ENCODE measurements at places on chromosomes 7 and 10.

GRCh38 chr10:33247221-33247922 is 87.1 kb downstream of the NRP1 start:
- DNase-seq: no peak

DNA sequence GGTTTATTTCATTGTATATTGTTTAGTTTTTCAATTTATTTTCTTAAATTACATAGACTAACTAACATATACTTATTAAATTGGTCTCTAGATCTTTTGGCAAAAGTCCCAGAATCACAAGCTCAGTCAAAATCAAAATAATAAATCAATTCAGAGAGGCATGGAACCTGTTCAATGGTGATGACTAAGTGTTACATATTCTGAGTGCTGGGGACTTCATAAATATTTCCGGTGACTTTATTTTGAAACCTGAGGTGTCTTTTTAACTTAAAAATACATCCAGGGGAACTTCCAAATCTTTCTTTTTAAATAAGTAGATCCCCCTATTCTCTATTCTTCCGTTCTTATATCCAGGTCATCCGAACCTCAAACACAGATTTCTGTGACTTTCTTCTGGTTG is 89.6 kb upstream of the ZNF804B start:
- no peak for DNase-seq

- DNase-seq: no peak
Measured at GRCh38 chr10:31419394-31420063, 100.5 kb downstream of the ZEB1 start.

- DNase-seq: peak; percentile 34
Measured at GRCh38 chr10:128095027-128095752, 31.0 kb downstream of the MKI67 start.

DNA sequence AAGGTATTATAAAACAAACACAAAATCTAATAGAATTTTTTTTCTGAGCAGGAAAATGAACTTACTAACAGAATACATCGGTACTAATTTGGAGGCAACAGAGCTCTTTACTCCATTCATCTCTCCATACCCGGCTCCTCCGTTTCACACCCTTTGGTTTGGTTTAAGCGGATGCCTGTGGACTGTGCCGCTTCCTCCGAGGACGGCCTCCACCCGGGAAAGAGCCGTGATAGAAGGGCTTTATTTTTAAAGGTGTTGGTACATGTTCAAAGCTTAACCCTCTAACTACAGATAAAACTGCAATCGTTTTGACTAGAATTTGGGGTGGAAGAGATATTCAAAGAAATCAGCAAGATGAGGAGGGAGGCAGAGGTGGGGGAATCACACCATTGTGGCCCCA is 1.9 kb downstream of the VIPR2 start:
- DNase-seq: no peak

GRCh38 chr7:70480927-70481569 is 650.9 kb upstream of the GALNT17 start:
- no peak for DNase-seq

GRCh38 chr10:11678074-11678793 is 63.9 kb upstream of the ECHDC3 start:
- DNase-seq: no peak

DNA sequence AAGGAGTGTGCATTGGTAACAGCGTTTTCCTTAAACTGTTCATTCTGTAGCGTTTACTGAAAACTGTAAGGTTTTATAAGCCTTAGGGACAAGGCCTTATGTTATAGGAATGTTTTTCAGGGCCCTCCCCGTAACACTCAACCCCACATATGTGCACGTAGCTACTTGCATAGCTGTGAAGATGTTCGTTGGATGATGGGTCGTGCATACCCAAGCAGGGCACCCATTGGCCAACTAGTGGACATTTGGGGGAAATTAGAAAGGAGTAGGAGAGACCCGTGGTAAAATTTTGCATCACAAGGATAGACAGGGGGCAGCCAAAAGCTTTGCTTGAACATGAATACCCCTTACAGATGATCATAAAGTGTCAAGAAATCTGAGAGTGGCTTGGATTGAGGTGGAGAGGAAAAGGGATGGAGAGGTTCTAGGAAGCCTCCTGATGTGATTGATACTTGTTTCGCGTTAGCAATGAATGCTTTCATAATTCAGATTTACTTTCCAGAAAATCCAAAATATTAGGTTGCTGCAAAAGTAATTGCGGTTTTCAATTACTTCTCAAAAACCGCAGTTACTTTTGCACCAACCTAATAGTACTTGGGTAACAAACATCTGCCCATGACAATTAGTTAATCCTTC is 878 bp downstream of the SEC61A2 start:
- peak; percentile 33 for DNase-seq

- no peak for DNase-seq
Measured at GRCh38 chr10:116910910-116911309, 61.6 kb downstream of the ENO4 start.

DNA sequence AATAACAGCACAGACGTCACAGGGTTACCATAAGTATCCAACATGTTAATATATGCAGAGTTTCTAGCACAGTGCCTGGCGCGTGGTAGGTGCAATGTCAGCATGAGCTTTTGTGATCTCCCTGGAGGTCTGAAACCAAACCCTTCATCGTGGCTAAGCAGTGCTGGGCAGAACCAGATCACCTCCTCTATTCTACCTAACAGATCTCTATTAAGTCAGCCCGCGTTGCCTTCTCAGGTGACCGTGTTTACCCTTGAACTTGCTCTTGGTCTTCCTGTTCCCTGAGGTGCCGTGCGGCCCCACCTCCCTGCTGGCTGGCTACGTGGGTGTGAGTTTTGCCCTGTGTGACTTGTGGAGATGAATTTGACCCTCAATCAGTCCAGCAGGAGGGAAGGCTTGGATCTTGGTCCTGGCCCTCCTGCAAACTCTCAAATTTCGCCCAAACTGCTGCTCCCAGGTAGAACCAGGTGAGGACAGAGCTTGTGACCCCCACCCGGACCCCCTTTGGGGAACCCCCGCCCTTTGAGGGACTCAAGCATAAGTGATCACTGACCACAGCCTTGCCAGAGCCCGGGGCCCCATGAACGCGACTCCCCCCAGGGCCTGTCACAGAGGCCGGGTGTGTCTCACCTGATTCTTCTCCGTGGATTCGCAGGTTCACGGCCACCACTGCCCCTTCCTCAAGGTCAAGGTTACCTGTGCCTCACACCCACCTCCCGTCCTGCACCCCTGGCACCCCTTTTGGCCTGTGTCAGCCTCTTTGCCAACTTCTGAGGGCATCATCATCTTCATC is 54.2 kb downstream of the ELFN1 start:
- DNase-seq: no peak

GRCh38 chr10:69215405-69216171 is 4.5 kb upstream of the HKDC1 start:
- no peak for DNase-seq

DNA sequence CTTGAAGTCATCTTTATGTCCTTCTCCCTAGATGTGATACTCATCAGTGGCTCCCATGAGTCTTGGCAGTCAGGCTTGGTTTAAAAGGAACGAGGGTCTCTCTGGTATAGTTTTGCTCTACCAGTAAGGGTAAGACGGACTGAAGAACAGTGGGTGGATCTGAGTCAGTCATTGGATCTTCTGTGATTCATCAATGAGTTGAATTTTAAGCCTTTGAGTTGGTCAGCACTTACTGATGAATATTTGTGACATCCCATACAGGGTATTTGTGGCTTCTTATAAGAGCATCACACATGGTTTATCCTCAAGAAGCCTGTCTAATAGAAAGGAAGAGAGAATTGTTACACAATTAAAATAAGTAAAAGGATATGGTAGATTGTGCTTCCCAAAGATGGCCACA is 87.3 kb upstream of the NAMPT start:
- DNase-seq: no peak

DNA sequence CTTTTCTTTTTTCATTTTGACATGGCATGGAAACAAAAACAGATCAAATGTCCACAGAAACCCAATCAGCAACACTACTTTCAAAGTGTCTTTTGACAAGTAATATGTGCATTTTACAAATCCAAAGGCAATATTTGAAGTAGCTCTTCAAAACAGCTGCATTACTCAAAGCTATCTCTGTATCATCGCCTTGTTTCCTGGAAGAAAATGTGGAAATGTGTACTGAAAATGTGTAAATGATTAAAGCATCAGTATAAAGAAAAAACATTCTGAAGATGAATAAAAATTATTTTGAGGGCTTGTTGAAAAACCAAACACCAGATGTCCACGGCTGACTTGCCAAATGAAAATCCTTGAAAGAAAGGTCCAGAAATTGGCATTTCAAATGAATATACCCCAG is 16.5 kb upstream of the ITGB8 start:
- no peak for DNase-seq

GRCh38 chr10:68721673-68722335 is 765 bp downstream of the CCAR1 start:
- DNase-seq: no peak

DNA sequence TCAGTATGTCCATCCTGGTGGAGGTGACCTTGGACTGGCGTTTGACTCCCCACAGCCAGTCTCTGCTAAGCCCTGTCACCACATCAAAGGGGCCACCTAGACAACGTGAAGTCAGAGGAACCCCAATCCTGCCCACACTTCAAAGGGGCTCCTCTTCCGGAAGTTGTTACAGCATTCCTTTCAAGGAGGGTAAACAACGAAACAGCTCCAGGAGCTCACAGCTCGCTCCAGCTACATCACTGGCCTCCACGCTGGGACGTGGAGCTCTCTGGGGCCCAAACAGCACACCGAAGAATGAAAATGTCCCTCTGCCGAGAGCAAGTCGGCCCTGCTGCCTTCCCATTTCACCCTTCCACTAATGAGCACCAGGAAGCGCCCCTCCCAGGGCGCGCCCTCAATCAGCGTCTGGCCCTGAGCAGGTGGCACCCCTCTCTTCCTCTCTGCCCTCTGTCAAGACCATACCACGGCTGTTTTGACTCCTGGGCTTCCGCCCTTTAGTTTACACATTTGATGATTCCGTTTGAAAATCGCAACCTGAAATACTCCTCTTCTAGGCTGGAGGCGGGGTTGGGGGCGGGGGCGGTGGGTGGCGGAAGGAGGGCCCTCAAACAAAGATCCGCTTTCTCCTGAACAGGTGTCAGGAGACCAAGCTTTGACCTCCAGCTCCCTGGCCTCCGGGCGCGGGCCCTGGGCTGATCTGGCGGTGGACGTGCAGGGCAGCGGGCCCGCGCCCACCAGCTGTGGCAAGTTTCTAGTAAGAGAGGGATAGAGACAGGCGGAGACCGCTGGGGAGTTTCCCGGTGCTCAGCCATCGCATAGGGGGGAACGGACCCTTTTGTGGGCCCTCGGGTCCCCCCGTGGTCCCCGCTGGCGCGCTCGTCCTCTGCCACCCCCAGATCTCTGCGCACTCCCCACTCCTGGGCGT is 53.1 kb upstream of the KDM7A start:
- DNase-seq: peak; percentile 58

DNA sequence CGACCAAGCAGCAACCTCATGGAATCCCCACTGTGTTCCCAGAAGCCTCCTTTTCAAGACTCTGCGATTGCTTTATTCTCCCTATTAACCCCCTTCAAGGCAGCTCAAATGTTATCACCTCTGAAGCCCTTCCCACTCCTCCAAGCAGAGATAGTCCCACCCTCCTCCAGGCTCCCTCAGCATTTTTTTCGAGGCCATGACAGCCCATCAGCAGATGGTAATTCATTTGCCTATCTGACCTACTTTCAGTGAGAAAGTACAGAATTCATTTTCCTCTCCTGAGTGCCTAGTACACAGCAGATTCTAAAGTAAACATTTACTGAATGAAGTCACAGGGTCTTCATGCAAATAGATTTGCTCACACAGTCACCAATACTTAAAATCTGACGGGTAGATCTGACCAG is 47.8 kb downstream of the HERPUD2 start:
- DNase-seq: no peak

DNA sequence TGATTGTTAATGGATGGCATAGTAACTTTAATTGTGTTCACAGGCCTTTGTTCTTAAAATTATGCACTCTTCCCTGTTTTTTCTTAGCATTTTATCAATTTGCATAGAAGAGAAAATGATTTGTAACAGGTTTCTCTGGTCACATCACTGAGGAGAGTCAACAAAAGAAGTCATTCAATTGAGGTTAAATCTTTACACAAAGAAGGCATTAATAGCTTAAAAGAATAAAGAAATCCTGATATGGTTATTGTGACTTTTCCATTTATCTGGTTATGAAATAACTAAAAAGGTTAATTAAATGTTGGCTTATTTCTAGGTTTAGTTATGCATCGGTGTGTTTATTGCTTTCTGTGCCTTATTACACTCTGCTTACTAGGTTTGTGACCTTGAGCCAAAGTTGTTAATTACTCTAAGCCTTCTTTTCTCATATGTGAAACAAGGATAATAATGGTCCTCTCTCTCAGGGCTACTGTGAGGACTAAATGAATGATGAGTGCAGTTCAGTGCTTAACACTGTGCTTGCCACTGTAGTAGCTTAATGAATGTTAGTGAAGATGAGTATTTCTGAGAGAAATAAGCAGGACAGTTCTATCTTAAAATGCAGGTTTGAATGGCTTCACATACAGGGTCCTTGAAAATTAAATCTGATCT is 12.1 kb downstream of the BMPR1A start:
- no peak for DNase-seq

- no peak for DNase-seq
Measured at GRCh38 chr10:120607016-120607709, 150.1 kb downstream of the PLPP4 start.

DNA sequence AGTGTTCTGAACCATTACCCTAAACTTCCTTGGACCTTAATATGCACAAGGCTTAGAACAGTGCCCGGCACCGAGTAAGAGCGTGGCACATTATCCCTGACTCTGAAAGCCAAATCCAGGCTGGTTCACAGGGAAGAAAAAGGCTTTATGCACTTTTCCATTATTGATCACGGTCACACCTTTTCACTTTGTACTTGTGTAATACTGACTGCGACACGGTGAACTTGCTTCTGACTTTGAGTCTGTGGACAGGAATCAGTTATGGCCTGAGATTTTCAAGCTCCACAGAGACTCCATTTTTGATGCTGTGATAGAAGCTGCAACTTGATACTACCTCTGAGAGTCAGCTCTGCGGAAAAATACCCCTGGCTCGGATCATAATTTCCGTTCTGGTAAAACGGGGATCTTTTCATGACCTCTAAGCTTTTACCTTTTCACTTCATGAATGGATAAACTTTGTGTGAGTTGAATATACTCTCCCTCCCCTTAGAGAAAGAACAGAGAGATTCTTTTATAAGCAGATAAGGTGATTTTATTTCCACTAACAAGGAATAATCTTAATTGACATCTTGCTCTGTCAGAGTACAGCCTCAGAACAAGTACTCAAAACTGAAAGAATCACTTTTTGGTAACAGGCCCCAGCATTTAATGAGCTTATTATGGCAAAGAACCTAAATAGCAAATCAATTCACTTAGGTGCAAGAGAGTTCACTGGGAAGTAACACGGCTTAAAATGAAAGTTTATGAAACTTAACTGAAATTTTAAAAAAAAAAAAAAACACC is 88.8 kb downstream of the ELMO1 start:
- DNase-seq: no peak

GRCh38 chr7:101232141-101232850 is 5.3 kb downstream of the CLDN15 start:
- DNase-seq: no peak
